ENCODE measurements at places on chromosomes 6 and 20.

DNA sequence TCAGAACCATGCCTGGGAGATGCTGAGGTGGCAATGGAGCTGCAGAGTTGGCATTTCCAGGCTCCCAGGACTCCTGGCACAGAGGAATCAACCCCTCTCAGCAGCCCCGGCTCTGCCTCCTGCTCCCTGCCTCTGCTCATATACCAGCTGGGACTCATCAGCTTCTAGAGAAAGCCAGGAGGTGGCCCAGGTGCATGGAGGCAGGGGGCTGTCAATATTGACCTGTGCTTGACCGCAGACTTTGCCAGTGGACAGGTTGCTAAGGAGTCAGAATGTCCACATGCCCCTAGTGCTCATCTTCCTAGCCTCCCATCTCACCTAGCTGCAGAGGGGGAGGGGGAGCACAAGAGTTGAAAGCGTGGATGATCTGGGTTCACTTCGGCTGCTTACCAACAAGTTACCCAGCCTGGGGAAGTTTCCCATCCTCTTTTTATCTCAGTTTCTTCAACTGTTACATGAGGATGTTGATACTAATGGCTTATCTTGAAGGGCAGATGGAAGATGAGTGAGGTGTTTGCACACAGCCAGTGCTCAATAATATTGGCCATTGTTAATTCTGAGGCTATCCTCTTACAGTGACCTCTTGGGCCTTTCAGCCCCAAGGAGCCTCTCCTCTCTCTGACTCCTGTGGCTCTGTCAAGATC, 9.2 kb upstream of the SCRT2 start:
- no peak for DNase-seq

GRCh38 chr6:36694616-36695015, 3.0 kb upstream of the RAB44 start:
- DNase-seq, result no peak

DNA sequence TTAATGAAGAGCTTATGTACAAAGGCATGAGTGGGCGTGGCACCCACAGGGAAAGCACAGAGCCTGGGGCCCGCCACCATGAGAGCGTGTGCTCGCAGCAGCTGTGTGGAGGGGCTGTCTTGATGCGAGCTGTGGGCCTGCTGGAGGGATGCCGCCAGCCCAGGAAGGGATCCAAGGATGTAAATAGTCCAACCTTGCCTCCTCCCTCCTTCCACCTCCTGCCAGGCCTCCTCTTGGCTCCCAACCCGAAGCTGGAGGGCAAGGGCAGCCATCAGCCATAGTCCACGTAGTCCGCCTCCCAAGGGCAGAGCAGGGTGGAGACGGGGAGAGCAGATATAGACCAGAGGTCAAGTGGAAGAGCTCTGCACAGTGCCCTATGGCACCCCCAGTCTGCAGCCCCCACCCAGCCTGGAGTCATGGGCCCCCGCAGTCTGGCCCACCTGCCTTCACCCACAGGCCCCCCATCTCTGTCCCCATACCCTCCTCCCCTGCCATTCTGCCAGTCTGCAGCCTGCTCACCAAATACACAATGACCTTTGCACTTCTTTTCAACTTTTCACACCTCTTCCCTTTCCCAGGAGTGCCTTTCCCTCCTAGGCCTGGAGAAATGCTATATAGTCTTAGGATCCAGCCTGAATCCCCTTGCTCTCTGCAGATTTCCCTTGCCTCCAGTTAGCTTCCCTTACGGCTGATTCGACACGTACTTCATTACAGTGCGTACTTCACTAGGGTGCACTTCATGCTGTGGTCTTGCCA, 77.1 kb downstream of the SHLD1 start:
- DNase-seq, result no peak

GRCh38 chr6:10190042-10190441, 224.8 kb downstream of the TFAP2A start:
- no peak for DNase-seq

DNA sequence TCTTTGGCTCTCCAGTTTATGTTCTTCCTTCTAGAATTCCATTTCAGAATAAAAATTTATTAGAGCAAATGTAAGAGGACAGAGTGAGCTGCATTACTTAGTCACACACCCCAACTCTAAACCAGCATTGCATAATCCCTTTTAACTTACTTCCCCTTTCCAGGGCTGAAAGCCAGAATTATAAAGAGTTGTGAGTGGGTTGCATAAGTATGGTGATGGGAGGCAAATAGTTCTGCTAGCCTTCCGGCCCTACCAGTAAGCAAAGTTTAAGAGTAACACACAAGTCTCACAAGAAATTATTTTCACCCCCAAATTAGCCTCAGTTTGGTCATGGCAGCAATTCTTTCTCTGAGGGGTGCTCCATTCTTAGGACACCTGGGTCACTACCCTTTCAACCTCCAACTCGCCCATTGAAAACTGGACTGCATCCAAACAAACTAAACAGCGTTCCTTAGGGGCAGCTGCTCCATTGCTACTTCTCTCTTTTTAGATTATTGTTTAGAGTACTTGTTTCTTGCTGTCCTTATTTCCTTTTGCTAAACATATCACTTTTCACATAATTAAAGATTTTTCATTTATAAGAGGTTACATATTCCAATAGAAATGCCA, 1.6 kb downstream of the KIAA0408 start:
- DNase-seq, result peak; percentile 25

- no peak for DNase-seq
Observed at GRCh38 chr6:13590574-13591153, 16.3 kb downstream of the SIRT5 start.

- DNase-seq, result no peak
Observed at GRCh38 chr20:709991-710779, 34.6 kb upstream of the SCRT2 start.

- DNase-seq, result no peak
Observed at GRCh38 chr20:5511930-5512329, 195.2 kb upstream of the PROKR2 start.

GRCh38 chr6:108250240-108250866, 10.5 kb downstream of the SNX3 start:
- DNase-seq, result no peak

GRCh38 chr20:55668631-55669030, 336.7 kb downstream of the CBLN4 start:
- no peak for DNase-seq

DNA sequence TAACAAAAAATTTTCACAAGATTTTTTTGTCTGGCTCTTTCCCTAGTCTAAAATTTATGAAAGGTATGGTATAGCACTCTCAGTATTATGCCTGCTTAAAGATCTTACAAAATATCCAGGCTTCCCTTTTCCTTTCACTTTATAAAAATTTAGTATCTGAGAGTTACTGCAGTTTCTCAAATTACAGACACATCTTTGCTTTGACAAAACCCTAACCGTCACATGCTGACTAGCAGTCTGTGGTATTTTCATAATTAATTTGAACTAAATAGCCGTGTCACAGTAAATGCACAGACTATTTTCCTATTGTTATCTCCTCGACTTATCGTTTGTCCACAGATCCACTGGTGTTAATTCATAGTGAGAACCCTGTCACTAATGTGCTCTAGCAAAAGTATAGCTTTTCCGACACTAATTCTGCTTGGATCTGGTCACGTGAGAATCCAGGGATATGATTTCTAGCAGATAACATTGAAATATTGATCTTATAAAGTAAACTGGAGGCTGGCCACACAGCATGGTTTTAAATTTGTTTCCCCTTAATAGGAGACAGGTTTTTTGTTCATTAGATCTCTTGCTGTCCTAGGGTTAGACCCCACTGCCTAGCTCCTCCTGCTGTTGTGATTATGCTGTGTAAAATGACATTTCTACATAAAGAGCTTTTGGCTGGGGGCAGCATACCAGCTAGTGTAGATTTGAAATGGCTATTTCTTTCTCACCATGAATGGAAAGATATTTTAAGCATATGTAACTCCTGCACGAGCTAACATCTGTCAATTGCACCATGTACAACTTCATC, 340.6 kb upstream of the SASH1 start:
- DNase-seq, result peak; percentile 19

DNA sequence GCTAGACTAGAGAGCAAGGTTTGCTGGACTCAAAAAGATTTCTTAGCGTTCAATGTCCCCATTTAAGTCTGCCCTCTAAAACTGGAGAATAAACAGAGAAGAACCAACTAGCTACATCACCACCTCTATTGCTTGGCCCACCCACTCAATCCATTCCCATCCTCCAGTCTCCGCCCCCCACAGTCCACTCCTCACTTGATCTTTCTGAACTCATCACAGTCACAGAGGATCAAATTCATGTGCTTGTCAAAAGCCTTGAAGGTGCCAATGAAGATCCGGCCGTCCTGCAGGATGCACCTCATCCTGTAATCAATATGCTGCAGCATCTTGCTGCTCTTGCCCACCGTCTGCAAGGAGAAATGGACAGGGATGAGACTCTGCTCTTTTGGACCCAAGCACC, 3.2 kb downstream of the SNRPB start:
- no peak for DNase-seq

GRCh38 chr20:20083807-20084206, 31.5 kb downstream of the CFAP61 start:
- no peak for DNase-seq

DNA sequence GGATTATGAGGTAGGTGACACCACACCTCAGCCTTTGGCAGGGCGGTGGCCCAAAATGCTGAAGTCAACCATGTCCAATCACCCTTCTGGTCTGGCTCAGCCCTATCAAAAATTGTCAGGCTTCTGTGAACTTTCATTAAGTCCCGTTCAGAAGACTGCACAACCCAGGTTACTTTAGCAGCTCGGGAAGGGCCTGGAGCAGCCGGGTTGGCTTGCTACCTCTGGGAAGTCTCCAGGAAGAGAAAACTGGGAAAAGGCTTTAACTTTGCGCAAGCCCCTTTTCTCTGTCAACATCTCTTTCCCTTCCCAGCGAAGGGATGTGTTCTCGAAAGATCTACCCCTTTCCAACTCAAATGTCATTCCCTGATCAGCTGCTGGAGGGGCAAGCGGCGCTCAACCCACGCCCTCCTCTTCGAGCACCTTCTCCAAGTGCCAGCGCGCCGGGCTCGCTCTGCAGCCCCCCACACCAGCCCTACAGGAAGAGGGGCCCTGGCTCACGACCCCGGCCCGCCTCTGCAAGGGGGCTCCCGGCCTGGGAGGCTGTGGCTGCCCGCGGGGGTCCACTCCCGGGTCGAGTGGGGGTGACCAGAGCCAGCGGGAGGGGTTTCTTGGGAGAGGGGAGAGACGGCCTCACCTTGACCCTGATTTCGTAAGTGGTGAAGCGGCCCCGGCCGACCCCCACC, 573 bp downstream of the SNX3 start:
- DNase-seq, result no peak

DNA sequence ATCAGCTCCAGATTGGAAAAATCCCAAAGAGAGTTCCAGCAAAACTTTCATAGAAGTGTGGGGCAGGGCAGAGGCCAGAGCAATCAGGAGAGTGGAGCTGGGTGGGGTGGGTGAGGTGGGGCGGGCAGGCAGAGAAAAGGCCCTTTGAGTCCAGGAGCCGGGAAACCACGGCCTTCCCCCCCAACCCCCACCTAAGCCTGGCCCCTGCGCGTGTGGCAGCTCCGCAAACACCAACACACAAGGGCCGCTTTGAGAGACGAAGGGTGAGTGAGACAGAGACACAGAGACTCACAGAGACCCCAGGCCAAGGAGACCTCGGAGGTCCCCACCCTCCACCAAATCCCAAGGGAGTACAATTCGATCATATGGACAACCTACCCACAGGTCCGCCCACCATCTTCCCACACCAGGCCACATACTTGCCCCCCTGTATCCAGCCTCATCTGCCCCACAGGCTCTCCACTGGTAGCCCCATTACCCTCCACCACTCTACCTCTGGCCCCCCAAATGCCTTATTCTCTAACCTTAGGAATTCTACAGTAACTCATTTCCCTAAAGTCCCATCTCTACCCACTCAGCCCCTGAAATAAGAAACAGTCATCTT, 1.7 kb downstream of the COL11A2 start:
- DNase-seq, result no peak

- DNase-seq, result no peak
Observed at GRCh38 chr6:47524136-47524845, 46.7 kb downstream of the CD2AP start.

DNA sequence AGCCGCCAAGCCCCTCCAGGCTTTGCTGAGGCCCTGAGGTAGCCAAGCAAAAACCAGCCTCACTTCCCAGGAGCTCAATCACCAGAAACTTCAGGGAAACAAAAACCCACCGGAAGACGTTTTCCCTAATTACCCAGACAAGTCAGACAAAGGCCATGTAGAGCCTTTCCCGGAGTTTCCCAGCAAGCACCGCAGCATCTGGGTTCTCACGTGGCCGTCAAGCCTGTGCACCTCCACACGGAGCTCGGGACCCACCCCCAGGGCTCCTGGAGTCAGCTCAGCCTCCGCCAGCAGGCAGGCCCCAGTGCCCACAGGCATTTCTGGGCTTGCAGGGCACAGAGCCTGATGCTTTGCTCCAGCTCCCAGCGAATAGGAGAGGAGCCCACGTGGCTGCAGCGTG, 10.1 kb upstream of the MRGBP start:
- DNase-seq, result no peak

GRCh38 chr6:91626911-91627310, 1040.0 kb upstream of the MAP3K7 start:
- no peak for DNase-seq

- DNase-seq, result no peak
Observed at GRCh38 chr20:17142666-17143065, 84.2 kb upstream of the PCSK2 start.

- no peak for DNase-seq
Observed at GRCh38 chr6:120966321-120966720, 368.0 kb downstream of the TBC1D32 start.

GRCh38 chr20:20904501-20904831, 192.0 kb upstream of the RALGAPA2 start:
- no peak for DNase-seq

DNA sequence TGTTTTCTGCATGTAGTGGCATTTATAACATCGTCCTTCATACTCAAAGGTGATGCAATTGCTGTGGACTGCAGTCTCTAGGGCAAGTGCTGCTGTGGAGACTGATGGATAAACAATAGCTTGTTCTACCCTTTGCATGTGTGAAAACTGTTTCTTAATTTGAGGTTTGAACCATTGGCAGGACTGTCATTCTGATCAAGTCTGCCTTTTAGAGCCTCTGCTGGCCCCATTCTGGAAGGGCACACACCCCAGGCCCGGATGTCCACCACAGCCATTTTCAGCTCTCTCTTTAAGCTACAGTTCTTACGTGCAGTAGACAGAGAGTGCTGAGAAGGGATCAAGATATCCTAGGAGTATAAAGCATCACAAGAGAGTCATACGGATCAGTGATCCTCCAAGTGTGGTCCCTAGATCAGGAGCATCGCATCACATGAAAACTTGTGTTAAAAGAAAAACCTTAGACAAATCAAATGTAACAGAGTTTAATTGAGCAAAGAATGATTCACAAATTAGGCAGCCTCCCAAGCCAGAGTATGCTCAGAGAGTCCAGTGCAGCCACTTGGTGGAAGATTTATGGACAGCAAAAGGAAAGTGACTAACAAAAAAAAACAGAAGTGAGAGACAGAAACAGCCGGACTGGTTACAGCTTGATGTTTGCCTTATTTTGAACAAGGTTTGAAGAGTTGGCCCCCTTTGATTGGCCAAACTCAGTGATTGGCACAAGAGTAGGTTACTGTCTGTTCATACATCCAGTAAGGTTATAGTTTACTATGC, 52.0 kb downstream of the FRK start:
- DNase-seq, result peak; percentile 63

- DNase-seq, result no peak
Observed at GRCh38 chr6:1164600-1164999, 147.3 kb upstream of the FOXQ1 start.
